Ovary (tissue), 10 donors: ENCODE measurements at places on chromosomes 12 and 14. TPM values are rescaled to one million over a fixed set of nuclear protein-coding genes. Genes with fewer than 3 reads are reported as not detected.

- DNase-seq: no peak
Observed at GRCh38 chr12:111247083-111247783, 121.7 kb downstream of the PHETA1 start.

GRCh38 chr12:102423462-102423861 lies 56.9 kb downstream of the IGF1 start:
- DNase-seq: no peak

- no peak for DNase-seq
Observed at GRCh38 chr12:124837249-124837897, 26.3 kb downstream of the SCARB1 start.

DNA sequence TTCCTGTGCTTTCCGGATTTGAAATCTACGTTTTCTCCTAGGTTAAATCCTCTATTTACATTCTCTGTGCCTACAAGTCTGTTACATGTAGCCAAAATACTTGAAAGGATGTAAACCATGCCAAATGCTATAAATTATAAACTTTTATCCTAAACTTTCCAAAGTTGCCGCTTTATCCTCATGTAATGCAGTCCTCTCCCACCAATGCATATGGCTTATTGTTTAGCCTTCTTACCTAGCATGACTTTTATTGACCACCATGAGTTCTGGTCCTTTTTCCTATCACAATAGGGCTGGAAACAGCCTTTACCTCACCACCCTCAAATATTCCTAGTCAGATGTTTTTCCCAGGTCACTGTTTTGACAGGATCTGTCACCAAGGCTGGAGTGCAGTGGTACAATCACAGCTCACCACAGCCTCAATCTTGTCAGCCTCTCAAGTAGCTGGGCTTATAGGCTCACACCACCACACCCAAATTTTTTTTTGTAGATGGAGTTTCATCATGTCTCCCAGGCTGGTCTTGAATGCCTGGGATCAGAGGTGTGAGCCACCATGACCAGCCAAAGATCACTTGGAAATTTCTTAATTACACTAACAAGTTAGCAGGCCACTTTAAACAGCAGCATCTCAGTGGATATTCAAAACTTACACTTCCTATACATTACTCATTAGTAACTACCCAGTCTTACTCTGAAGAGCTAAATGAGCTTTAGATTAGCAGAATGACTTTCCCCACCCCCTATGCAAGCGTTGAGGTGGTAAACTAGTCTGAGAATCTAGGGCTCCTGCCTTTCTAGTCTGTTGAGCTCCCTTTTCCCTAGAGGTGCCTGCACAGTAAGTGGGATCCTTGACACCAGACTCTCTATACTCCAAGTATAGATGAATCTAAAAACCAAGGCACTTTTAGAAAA lies 4.1 kb downstream of the TUBA1B start:
- DNase-seq: no peak

GRCh38 chr12:22628228-22628627 lies 3.3 kb downstream of the ETNK1 start:
- no peak for DNase-seq

DNA sequence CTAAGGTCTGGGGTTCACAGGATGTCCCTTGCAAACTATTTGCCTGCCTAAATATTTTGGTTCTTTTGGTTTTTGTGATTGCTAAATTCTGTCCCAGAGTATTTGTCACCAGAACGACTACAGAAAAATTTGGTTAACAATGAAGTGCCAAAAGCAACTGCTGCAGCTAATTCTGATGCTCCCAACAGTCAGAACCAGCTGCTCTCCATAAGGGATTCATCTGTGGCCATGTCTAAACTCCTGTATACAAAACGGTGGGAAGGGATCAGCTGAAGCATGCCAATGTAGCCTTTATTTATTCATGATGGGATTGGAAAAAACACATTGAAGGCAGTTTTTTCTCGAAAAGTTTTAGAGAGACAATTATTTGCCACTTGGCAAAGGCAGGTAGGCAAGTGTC lies 29.3 kb upstream of the PELI2 start:
- DNase-seq: no peak

GRCh38 chr12:84075991-84076390 lies 836.6 kb downstream of the SLC6A15 start:
- DNase-seq: no peak

GRCh38 chr14:75335571-75335970 lies 56.9 kb downstream of the FOS start:
- no peak for DNase-seq

DNA sequence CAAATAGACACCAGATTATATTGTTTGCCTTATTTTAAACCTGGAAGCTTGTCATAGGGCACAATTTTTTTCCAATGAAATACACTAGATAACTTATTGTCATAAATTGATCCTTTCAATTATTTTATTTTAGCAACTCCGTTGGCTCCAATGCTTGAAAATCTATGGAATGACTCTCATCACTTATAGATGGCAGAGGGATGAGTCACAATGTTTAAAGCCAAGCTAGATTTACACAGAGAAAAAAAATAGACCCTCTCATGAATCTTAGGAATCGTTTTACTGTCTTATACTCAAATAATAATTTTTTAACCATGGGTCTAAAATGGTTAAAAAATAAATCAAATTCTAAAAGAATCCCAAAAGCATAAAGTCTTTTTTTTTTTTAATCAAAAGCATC lies 1276.6 kb upstream of the FLRT2 start:
- no peak for DNase-seq

DNA sequence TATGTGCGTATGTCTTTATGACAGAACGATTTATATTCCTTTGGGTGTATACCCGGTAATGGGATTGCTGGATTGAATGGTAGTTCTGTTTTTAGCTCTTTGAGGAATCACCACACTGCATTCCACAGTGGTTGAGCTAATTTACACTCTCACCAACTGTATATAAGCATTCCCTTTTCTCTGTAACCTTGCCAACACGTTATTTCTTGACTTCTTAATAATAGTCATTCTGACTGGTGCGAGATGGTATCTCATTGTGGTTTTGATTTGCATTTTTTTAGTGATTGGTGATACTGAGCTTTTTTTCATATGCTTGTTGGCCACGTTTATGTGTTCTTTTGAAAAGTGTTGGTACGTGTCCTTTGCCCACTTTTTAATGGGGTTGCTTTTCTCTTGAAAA lies 49.7 kb downstream of the FRS2 start:
- DNase-seq: no peak

DNA sequence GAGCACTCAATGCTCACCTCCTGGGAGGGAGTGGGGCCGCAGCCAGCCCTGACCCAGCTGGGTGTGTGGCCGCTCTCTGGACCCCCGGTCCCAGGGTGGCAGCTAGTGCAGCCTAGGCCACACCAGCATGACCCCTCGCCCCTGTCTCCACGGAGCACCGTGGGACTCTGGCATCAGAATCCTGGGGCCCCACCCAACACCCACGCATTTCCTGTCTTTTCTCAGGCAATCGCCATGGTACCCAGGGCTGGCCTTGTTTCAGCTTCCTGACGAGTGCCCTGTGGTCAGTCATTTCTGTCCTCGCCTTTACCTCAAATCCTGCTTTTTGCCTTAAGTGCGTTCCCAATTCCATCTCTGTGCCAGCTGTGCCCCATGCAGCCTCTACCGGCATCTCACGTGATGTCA lies 15.9 kb downstream of the PACS2 start:
- no peak for DNase-seq

GRCh38 chr14:91872011-91872501 lies 4.7 kb upstream of the TC2N start:
- DNase-seq: no peak

DNA sequence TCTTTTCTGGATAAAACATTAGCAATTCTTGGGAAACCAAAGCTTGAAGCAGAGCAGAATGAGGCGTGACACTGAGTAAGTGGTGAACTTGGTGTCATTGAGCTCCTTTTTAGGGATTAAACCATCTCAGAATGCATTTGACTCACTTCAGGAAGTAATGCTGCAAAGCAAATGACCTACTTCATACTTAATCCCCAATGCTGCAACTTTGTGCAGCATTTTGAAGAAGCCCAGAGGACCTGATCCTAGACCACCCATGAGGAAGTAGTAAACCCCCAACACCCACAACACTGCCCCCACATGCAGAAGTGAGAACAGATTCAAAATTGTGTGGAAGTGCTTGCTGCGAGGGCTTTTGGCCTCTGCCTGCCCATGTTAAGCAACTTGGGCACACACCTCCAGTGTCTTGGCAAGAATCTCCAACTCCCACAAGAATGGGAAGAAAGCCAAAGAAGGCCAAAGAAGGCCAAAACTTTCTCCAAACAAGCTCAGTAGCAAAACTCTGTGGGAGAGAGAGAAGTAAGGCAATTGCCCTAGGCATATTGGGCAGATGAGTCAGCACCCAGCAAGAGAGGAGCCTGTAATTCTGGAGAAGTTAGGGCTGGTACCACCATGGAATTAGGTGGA lies 69.2 kb upstream of the ETV6 start:
- DNase-seq: no peak

DNA sequence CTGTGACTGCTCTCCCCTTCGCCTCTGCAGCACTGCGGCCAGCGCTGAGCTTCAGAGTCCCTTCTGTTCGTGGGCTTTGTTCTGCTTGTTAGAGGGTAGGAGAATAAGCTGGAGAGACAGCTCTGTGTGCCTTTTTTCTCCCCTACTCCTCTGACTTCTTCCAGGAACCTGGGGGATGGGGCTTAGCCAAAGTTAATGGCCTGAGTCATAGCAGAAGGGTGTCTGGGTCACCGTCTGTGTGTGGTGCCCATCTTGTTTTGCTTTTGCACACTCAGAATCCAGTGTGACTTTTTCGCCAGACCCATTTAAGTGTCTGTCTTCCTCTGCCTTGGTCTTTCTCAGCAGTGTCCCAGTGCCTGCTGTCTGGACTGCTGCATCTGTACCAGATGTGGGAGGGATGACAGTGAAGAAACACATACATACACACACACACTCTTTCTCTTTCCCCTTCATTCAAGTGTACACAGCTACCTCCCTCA lies 3.0 kb downstream of the KIF5A start:
- DNase-seq: no peak

GRCh38 chr12:68812553-68813241 lies 4.7 kb downstream of the MDM2 start:
- no peak for DNase-seq

DNA sequence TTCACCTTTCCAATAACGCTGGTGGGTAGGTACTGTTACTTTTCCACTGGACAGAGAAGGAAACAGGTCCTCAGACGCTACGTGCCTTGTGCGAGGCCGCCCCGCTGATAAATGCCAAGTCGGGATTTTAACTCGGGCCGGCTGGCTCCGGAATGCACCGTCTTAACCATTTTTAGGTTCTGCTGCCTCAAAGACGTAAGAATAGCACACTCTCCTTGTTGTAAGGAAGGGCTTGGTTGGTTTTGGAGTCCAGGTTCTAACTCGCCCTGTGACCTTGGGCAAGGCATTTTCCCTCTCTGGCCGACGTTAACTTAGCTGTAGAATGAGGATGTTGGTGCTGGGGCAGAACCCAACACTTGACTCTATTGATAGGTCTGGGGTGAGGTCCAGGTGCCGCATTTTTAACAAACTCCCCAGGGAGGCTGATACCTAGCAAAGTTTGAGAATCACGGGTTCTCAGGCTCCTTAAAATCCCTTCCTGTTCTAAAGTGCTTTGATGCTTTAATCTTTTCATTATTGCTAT lies 814 bp downstream of the ANKRD13A start:
- DNase-seq: peak; percentile 25

- no peak for DNase-seq
Observed at GRCh38 chr14:21860172-21860571, 186.6 kb upstream of the OR4E1 start.

GRCh38 chr14:90521084-90521929 lies 124.5 kb downstream of the CALM1 start:
- DNase-seq: peak; percentile 67

- no peak for DNase-seq
Observed at GRCh38 chr12:38516418-38516817, 199.8 kb downstream of the ALG10B start.

DNA sequence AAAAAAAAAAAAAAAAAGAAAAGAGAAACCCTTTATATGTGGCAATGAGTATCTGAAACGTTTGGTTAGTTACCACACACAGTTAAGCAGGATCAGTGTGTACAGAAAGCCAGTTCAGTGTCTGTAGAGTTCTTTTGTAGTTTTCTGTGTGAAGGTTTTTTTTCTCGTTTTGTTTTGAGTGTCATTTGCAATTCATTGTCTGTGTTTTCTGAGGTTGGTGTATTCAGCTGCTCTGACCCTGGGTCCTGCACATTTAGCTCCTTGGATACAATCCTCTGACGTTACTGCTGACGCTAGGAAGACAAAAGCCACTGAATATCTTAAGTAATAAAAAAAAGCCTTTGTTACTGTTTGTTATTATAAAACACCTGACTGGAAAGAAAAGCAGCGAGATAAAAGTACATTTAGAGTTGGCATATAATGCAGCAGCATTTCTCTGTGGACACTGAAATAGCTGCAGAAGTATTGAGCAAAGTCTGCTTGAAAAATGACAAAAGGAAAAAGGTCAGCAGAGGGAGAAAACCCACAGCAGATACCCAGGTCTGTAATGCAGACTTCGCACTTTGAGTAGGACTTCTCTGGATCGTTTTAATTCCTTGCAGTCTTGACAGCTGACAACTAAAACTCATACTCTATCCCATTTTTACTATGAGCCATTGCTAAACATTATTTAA lies 89.0 kb downstream of the POLR3B start:
- DNase-seq: no peak

- no peak for DNase-seq
Observed at GRCh38 chr14:23984891-23985602, 3.7 kb upstream of the DHRS4L2 start.

DNA sequence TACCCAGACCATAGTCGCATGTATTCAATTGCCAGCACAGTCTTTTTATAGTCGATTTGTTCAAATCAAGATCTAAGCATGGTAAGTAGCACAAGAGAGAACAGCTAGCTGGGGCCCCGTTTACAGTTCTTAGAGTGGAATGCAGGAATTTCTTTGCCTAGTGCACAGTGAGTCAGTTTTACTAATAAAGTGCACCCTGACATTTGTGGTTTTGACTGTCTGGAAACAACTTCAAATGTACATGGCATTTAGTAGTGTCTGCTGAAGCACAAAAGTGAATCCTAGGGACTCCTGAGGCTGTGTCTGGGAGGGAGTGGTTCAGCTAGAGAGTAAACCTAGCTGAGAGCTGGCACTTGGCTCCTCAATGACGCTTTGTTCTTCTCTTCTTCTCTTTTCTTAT lies 64.9 kb downstream of the TMX1 start:
- DNase-seq: no peak

- DNase-seq: no peak
Observed at GRCh38 chr14:32303865-32304264, 25.2 kb upstream of the AKAP6 start.

Gene INHBC
- total RNA-seq: not detected

Gene KCNC2
- total RNA-seq: not detected

Gene ASB8
- 31.6 TPM for total RNA-seq

Gene TROAP
- total RNA-seq: 0.53 TPM

Gene SYT1
- 11.6 TPM for total RNA-seq

Gene SLC38A4
- total RNA-seq: 0.23 TPM

Gene GOLT1B
- total RNA-seq: 16.9 TPM

Gene GALNT9
- total RNA-seq: 21.9 TPM

Gene MYF6
- not detected for total RNA-seq

Gene GABARAPL1
- total RNA-seq: 96.1 TPM

Gene AICDA
- not detected for total RNA-seq

Gene CD4
- 3.2 TPM for total RNA-seq

Gene TCL1B
- total RNA-seq: not detected

Gene FOXG1
- 0.22 TPM for total RNA-seq

Gene GLIPR1L1
- total RNA-seq: not detected

Gene CCDC38
- 0.25 TPM for total RNA-seq

Gene ASB2
- 5.5 TPM for total RNA-seq
